ENCODE measurements at places on chromosomes 7 and 10.

GRCh38 chr10:106967452-106967851 is 197.1 kb downstream of the SORCS1 start:
- no peak for DNase-seq

- DNase-seq = peak; percentile 9
These were observed 79.0 kb upstream of the PLXNA4 start for GRCh38 chr7:132655131-132655727.

DNA sequence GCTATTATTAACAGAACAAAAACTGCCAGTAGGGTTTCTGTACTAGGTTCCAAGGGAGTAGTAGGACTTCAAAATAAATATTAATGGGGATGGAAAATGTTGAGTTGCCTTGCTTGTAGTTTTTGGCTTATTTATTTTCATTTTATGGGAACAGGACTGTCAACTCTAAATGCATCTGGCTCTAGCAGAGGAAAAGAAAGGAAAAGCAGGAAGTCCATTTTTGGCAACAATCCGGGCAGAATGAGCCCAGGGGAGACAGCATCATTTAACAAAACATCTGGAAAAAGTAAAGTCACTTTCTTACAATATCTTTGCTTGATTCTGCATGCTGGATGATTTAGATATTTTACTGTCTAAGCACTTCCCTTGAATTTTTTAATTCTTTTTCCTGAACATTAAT is 69.4 kb downstream of the NOC3L start:
- no peak for DNase-seq

DNA sequence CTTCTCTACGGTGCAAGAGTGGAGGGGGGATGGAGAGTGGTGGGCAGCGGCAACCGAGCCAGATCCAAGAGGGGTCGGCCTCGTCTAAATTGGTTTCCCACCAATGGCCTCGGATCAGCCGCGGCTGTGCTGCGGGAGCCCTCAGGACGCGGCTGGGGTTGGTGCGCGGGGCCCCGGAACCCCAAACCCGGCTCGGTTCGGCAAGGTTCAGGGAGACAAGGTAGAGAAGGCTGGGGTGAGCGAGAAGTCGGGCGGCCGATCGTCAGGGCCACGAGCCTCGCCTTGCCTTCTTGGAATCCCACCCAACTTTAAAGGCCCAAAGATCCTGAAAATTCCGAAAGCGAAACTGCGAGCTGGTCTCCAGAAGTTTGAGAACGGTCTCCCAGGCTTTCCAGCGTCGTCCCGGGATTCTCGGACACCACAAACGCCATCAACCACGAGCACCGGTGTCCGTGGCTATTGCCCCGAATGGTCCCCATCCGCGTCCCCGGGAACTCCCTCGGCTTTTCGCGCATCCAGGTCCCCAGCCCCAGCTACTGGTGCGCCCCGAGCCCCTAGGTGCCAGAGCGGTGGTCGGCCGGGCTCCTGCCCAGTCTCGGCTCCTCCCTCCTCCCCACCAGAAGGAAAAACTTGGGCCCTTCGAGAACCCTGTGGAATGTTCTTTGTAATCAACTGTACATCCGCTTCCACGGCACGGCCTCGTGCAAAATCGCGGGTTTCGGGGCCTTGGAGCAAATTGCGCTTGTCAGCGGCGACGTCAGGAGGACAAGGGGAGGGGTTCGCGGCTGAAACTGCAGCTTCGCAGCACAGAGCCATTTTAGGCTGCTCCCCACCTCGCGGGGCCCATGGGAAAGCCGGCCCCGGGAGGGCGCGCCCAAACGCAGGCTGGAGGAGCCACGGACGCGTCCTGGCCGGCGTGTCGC is 3.2 kb downstream of the SFMBT2 start:
- DNase-seq = no peak

- no peak for DNase-seq
These were observed 219.9 kb downstream of the SUGCT start for GRCh38 chr7:40354711-40355110.

DNA sequence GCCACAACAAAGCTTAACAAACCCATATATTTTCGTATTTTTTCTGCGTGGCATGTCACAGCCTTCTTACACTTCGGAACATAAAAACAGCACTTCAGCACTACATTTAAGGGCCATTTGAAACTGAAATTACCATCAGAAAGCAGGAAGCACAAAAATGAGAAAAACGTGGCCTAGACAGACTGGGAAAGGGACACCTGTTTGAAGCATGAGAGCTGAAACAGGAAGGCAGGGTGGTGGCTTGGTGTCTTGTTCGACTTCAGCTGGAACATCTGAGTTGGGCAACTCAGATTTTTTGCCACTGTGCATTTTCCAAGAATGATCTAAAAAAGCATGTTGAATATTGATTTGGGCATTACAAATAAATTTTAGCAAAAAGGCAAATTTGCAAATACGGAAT is 243.2 kb downstream of the ELMO1 start:
- DNase-seq = no peak

GRCh38 chr7:24987331-24987842 is 7.4 kb upstream of the OSBPL3 start:
- no peak for DNase-seq

DNA sequence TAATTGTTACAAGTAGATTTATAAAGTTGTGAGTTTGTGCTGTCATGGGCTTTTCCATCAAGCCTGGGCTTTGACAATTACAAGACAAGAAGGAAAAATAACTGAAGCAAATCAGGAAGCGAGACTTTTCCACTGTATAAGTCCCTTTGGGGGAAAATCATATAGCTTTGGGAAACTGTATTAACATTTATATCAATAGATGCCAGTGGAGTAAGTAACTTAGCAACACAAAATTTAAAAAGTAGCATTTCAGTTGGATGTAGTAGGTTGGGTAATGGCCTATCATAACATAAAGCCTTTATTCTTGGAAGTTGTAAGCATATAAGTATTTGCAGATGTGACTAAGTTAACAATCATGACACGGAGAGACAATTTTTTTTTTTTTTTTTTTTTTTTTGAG is 931.1 kb downstream of the CNTNAP2 start:
- DNase-seq = no peak

DNA sequence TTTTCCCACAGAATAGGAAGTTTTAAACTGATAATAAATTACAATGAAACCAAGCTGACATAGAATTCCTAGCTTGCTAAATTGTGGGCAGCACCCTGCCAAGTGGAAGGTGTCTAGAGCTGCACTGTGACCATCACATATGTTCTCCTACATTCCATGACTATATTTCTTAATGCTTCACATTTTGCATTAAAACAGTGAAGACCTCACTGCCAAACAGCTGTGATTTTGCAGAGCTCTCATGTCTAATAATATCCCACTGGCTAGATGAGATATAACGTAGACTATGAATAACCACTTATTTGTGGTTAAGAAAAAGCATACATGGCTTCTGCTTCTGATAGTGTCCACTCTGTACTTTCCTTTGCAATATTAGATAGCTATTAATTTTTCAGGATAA is 228.3 kb upstream of the TEX47 start:
- no peak for DNase-seq

GRCh38 chr10:65194555-65194954 is 1673.4 kb downstream of the REEP3 start:
- no peak for DNase-seq

GRCh38 chr10:76736815-76737618 is 900.6 kb downstream of the KCNMA1 start:
- DNase-seq = no peak

DNA sequence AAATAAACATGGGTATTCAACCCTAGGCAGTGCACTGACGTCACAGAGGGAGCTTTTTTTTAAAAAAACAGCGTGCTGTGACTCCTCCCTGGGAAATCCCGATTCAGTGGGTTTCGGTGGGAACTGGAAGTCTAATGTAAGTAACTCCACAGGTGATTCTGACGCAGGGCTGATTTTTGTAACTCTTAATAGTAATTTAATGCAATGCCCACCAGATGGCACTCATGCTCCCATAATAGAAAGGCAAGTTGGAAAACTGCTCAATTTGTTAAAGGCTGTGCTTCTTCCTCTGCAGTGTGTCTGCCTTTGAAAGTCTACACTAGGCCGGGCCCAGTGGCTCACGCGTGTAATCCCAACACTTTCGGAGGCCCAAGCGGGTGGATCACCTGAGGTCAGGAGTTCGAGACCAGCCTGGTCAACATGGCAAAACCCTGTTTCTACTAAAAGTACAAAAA is 10.9 kb upstream of the RSU1 start:
- peak; percentile 41 for DNase-seq

DNA sequence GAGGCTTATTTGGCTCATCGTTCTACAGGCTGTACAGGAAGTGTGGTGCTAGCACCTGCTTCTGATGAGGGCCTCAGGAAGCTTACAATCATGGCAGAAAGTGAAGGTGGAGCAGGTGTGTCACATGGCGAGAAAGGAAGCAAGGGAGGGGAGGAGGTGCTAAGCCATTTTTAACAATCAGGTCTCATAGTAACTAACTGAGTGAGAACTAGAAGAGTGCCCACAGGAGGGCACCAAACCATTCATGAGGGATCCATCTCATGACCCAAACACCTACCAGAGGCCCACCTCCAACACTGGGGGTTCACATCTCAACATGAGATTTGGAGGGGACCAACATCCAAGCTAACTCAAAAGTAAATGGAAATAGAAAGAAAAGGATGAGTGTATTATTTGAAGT is 78.1 kb downstream of the CXCL12 start:
- DNase-seq = no peak

DNA sequence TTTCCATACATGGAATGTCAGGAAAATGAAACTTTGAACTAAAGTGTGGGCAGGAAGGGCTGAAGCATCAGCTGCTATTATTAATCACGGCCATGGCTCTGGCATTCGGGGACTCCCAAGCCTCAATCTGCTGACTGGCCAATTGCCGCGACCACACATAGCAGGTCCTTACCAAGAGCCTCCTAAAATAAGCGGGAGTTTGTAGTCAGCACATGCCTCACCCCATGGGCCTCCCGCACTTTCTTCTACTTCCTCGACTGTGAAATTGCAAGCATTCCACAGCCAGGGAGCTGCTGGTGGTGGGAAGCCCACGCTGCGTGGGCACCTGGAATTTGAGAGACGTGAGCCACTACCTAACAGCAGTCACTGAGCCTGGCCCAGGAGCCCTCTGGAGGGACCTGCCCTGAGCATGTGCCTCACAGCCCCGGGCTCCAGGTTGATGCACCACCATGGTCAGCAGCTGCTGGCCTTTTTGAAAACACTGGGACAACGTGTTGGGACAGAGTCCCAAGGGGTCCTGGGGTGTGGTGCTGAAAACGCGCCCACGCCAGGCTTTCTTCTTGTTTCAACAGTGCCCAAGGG is 211.4 kb downstream of the TNS3 start:
- DNase-seq = no peak

DNA sequence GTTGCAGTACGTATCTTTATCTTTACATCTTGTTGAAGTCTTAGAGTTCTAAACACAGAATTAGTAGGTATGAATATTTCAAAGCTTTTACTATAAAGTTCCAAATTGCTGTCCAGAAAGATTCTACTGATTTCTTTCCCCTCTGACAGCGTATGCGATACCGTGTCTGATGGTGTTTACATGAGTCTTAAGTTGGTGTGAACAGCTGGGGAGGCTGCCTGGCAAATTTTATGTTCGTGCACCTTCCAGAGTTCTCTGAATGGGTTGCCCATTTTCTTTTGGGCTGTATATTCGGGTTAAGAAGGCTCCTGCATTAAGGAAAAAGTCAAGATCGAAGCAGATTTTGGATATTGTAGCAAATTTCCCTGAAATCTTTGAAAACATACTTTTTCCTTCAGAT is 8.3 kb downstream of the MDH2 start:
- no peak for DNase-seq

DNA sequence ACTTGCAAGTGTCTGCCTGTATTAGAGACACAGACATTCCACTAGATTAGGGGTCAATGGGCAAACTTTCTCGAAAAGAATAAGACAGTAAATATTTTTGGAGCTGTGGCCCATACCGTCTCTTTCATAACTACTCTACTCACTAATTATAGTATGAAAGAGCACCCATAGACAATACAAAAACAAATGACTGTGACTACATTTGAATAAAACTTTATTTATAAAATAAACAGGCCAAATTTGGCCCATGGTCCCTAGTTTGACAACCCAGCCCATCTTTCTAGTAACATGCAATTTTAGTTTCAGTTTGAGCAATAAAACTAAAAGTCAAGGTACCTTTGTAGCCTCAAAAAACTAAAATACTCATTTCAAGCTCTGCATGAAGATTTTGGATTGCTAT is 294.6 kb downstream of the PARD3 start:
- no peak for DNase-seq

DNA sequence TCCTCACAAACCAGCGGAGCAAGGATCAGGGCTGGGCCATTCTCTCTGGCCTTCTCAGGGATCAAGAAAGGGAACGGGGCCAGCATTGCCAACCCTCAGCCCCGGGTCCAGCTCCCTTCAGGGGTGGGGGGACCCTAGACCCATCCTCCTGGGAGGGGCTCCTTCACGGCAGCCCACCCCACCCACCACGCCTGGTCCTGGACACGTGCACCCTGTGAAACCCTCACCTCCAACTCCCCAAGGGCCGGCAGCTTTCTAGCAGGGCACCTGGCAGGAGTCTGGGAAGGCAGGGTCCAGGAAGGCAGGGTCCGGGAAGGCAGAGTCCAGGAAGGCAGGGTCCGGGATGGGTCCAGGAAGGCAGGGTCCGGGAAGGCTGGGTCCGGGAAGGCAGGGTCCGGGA is 46.6 kb upstream of the ADGRA1 start:
- DNase-seq = no peak

GRCh38 chr7:3300221-3300650 is 816 bp upstream of the SDK1 start:
- no peak for DNase-seq

- no peak for DNase-seq
These were observed 780.3 kb downstream of the LRMDA start for GRCh38 chr10:76211691-76212090.

GRCh38 chr10:76918106-76918505 is 719.5 kb downstream of the KCNMA1 start:
- no peak for DNase-seq

DNA sequence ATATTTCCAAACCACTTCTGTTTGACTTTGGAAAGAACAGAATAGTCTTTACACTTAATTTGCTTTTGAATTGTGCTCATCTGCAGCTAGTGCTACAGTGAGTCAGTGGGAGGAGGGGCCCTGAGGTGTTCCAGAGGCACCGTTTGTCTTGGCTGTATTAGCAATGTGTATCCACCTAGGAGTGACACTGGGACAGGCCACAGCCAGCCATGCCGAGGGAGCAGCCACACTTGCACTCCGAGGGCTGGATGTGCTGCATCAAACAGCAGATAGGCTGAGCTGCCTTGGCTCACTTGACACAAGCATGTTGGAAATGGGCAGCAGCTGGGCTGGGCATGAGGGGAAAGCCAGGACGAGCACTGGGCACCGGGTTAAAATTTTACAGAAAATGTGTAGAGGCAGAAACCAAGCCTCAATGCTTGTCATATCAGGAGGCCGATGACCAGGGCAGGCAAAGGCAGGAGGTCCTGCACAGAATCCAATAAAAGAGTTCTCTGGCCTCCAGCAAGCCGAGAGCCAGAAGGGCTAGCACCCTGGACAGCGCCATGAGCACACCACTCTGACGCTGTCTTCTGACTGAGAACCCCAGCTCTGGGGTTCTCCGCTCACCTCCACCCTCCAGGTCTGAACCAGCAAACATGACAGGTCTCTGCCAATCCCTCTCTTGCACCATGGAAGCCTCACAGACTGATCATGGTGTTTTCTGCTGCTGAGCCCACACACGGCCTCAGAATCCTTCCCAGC is 163.3 kb downstream of the GRID1 start:
- DNase-seq = no peak

All from activated CD4-positive, alpha-beta T cell treated with anti-CD3 and anti-CD28 coated beads for 24 hours (primary cell).